ENCODE measurements at places on chromosomes 3 and 15. TPM values are rescaled to one million over a fixed set of nuclear protein-coding genes. Genes with fewer than 3 reads are reported as not detected.

The STRA6 gene
- 0.29 TPM for total RNA-seq

The SI gene
- total RNA-seq = under 0.01 TPM

The SLC49A4 gene
- total RNA-seq = 25.7 TPM

The LIPH gene
- total RNA-seq = not detected

The SLCO3A1 gene
- 17.5 TPM for total RNA-seq

The NIT2 gene
- total RNA-seq = 16.4 TPM

The ITIH3 gene
- total RNA-seq = 0.83 TPM

DNA sequence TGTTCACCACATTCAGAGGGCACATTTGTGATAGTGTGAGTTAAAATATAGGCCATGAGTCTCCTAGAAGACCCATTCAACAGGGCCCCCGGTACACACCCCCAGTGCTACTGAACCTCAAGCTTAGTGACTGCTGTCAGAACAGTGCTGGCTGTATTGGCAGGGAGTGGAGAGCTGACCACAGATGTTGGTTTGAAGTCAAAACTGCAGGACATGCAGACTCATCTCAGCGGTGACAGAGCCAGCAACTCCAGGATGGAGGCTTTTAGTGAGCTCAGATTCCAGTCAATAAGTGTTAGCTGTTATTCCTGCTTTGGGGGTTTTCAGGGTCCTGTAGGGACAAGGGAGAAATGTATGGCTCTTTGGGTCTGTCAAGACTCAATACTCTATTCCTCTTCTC, 29.1 kb downstream of the PRR20G start:
- DNase-seq = no peak

DNA sequence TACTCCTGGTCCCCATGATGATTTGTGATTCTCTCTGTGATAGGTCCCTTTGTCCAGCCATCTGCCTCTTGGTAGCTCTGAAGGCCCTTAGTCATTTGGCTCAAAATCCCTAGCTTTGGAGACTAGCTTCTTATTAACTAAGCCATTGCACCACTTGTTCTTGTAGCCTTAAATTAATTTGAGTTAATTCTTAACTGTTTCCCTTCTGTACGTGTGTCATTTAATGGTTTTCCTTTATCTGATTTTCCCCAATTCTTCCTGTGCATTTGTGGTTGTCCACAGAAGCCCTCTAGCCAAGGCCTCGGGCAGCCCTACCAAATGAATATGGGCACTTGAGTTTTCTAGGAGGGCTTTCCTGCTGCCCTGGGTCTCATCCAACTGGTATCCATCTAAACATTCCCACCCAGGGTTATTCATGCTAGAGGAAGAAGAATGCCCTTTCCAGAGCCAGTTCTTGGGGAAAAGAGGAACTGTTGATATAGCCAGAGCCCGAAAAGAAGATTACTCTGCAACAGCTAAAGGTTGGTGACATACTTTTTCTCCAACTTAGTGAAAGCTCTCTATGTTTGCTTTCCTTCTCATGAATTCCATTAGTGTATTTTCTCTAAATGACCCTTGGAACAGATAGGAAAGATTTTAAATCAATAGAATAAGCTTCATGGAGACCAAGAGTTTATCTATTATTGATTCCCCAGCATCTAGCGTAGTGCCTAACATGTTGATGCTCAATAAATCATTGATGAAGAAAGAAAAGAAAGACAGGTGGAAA, 44.2 kb upstream of the ZBTB38 start:
- DNase-seq = no peak

- no peak for DNase-seq
Measured at GRCh38 chr3:58307639-58308215, 1.4 kb downstream of the HTD2 start.

DNA sequence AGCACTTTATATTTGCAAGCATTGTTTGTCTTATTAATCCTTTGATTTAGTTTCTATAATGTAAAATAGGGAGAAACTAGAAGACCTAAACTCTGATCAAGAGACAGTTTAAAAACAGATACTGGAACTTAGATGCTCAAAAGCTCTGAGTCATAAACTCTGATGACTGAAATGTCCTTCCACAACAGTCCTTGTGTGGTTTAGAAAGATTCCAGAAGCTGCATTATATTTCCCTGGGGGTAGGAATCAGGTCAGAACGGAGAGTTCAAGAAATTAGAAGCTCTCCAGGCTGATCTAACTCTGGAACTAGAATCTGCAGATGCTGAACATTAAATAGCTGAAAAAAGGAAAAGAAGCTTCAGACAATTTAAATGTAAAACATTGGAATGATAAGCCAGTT, 18.3 kb upstream of the ONECUT1 start:
- DNase-seq = no peak

DNA sequence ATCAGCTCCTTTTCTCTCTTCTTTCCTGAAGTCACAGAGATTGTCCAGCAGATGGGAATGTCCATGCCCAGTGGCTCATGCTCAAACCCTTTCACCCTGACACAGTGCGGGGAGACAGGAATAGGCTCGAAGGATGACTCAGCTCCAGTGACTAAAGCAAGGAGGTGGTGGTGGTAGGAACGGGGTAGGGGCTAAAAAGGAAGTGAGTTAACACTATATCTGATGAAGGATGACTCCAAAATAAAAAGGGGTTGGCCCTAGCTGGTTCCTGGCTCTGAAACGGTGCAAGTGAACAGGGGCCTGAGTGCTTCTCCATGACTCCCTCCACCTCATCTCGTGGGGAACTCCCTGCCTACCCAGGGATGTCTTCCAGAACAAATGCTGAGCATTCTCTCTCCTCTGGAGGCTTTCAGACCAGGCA, 167.4 kb upstream of the LPP start:
- no peak for DNase-seq

DNA sequence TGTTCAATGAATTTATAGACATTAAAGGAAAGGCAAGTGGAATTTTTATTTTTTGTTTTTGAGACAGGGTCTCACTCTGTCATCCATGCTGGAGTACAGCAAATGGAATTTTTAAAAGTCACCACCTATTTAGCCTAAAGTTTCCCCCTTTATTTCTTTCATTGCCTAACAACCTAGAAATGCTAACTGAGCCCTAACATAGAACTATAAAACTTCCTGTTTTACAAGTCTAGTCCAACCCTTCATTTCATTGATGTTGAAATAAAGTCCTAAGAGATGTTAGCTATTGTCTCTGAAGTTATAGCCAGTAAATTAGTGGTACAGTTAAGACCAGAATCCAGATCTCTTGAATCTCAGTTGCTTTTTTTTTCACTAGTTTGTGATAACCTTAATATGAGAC, 39.0 kb downstream of the MAPK6 start:
- no peak for DNase-seq

DNA sequence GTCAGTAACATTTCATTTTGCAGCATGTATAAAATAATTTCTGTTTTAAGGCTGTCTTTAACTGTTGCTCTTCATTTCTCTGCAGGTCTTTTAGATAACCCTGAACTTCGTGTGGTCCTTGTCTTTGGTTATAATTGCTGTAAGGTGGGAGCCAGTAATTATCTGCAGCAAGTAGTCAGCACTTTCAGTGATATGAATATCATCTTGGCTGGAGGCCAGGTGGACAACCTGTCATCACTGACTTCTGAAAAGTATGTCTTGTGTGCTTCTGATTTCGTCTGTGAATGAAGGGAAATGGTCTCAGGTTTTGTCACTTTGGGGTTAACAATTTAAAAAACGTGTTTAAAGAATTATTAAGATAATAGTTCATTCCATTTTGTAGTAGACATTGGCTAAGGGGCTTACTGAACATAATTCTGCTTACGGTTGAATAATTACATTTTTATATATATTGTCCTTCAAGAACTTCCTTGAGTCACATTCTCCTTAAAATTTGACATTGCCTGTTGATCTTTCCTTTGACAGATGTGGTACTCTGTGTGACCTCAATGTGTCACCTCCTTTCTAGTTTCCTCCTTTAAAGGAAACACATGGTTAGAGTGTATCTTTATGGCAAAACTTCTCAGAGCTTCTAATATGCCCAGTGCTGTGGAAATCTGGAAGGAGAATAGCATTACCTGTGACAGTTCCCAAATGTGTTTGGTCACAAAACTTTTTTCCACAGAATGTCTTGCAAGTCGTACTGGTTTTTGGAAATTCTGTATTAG, 26.3 kb downstream of the FBXO22 start:
- no peak for DNase-seq

Data from esophagus muscularis mucosa (tissue), 4 donors.